ENCODE measurements at places on chromosomes 12 and 14.

DNA sequence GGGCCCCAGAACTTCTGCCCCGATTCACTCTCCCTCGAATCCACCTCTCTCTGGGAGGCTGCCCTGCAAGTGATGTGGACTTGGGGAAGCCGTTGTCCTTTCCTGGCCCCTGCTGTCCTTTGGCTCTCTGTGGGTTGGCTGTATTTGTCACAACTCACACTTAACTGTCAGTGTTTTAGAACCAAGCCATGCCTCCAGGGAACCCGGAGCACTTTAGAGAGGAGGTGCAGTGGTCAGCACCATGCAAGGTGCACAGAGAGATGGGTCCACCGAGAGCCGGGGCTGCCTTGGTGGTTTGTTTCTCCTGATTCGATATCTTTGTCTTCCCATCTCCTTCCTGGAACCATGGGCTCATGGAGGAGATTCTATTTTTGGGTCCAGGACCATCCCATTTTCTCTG, 129.5 kb upstream of the RTL1 start:
- DNase-seq, result no peak

DNA sequence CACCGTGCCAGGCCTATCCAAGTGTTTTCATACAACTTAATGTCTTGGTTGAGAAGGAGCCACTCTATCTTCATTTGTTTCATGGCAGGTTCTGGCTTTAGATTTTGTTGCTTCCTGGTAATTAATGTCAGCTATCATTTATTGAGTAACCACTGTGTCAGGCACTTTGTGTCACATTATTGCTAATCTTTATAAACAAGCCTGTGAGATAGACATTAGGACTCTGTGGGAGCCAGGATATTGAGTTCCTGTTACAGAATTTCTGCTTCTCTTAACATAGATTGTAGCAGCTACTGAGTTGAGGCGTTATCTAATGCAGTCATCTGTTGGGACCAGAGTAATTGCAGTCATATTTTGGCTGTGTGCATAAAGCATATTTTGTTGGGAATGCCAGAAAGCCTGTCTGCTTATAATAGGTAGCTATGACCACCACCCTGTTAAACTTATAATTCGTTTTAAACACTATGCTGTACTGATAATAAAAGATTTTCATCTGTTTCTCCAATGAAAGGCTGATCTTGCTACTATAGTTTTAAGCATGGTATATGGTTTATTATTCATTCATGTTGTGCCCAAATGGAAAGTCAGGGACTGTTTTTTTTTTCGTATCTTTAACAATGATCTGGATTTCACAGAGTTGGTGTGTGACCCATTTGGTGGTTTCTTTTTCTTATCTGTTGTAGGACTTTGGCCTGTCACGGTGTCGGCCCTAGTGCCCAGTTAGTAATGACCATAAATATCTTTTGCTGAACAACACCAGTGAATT, 432.6 kb downstream of the PCNX1 start:
- DNase-seq, result no peak

DNA sequence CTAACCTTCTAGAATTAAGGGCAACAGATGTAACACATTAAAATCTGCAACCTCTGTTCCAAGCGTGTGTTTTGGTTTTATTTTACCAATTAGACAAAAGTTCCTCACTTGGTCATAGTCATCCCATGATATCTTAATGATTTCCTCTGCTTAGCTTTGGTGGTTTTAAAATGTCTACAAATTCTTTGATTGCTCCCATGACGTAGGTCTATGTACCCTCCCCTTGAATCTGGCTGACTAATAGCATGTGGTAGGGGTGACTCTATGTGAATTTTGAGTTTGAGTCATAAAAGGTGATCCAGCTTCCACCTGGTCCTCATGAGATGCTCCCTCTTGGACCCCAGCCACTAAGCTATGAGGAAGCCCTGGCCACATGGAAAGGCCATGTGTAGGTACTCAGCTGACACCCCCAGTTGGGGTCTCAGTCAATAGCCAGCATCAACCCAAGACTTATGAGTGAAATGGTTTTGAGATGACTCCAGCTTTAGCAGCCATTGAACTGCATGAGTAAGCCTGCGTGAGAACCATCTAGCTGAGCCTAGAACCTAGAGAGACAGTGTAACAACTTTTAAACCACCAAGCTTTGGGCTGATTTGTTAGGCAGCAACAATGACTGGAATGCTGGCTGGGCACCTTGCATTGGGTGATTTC, 247.1 kb downstream of the MSRB3 start:
- no peak for DNase-seq

GRCh38 chr12:13148485-13148847, 45.0 kb upstream of the GSG1 start:
- no peak for DNase-seq

DNA sequence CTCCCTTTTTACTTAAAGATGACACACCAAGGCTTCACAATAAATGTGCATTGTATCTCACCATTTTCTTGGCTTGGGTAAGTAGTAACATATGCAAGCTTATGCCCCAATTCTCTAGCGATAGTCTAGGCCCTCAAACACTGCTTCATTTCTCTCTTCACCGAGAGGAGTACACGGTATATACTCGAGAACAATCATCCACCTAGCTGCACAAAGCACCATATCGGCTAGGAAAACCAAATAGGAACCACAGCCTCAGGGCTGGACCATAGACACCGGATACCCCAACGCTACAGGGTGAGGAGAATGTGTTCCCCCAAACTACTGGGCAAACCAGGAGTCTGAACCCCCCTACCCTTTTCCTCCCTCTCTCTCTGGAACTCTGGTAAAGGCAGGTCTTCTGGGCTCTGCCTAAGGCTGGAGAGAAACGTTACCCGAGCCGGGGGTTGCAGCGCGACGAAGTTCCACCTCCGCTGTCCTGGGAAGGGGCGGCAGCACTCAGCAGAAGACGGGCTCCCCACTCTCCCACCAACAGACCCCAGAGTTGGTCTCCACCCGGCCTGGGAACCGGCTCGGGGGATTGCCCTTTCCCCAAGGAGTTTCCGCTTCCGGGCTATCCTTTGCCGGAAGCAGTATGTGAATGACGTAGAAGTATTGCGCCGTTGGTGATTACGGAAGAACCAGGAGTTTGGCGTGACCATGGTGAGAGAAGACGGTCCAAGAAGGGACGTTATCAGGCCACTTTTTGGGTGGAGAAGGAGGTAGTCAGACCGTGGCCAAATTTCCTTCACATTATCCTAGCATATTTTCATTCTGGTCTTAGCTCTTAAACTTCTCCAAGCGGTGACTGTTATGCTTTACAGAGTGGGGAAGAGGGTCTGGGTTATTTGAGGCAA, at the start of the genes AREL1 and FCF1:
Gene AREL1, minus strand, starts transcription at position 582 of the 896 bp plus-strand sequence. CDS start 27,465 bp downstream, outside the sequence.
Gene FCF1, plus strand, starts transcription at position 646 of the 896 bp plus-strand sequence. Its CDS starts 54 bp downstream, at position 700.
- DNase-seq, result peak; percentile 51

DNA sequence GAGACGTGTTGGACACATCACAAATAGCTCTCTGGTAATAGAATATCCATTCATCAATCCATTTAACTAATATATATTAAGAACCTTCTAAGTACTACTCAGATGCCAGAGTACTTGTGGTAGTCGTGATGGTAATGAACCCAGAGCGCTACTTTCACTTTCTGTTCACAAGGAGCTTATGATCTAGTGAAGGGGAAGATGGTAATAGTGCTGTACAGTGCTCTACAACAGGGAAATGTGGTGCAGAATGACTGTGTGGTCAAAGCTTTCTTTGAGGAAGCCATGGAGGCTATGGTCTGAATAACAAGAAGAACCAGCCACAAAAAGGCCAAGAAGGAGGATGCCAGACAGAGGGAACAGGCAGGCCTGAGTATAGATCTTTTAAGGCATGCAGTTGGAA, 212.0 kb downstream of the PTPRO start:
- DNase-seq, result no peak

DNA sequence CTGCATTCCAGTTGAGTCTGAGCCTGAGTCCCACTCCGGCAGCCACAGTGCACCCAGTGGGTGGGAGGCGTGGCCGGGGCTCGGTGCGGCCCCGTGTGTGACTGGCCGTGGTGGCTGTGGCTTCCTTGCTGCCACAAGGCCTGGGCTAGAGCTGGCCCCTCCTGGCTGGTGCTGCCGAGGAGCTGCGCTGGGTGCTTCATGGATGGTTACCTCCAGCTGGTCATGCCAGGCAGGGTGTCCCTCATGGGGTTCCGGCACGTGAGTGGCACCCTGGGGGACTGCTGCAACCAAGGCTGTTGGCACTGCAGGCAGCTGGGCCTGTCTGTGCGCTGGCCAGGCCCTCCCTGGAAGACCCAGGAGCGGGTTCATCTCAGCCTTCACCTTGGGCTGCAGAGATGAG, 62.7 kb downstream of the KIF26A start:
- no peak for DNase-seq

DNA sequence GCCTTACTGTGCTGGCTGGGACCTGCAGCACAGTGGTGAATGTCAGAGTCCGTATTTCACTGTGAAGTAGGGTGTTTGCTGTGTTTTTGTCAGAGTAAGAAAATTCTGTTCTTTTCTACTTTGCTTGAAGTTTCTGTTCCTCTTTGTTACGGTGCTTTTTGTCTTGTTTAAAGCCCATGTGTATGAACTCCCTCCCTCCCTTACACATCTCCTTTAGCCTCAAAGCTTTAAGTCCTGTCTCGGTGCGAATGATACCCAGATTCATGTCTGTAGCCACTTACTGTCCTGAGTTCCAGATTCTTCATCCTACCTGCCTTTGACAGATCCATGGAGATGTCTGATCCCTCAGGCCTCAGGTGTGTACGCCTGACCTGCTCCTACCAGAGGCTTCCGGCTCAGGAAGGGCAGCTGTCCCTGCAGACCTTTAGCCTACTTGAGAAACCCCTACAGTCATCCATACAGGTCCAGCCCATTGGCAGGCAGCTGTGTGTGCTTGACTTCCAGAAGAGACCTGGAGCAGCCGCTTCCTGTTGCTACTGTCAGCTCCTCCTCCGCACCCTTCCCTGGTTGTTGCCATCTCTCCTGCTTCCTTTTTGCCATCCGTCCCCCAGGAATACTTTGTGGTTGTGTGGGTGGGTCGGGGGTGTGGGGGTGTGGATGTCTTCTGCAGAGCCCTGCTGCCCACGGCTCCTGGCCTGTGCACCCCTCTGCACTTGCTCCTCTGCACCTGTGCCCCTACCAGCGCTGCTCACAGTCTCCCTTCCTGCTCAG, 72.9 kb downstream of the DDX51 start:
- DNase-seq, result no peak

DNA sequence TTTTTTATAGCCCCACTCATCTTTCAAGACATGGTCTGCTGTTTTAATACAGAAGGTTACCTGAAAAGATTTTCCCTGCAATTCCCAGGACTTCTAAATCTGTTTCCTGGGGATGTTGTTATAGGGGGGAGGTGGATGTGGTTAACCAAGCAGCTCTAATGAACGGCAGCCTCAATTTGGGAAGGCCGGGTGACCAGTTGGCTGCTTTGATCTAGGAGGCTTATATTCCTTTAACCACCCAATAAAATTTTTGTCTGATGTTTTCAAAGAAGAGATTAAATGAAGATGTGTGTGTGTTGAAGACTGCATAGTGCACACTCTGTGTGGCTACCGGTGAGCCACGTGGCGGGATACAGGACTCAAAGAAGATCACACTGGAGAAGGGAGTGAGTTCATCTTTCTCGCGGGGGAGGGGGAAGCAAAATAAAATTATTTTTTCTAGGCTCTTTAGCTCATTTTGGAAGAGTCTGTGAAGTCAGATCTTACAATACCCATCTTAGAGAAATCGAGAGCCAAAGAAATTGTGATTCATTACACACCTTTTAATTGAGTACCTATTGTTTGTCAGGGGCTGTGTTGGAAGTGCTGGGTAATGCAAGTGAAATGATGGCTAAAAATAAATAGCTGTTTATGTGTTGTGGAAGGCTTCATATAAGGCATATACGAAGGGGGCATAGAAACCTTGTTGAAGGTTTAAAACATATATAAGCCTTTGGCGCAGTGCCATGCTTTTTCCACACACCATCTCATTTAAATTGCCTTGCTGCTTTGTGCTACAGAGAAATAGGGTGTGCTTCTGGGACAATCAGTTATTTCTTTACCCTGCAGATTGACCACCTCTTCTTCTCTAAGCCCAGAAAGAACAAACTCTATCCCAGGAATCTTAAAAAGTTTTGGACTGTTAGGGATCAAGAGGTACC, 18.5 kb downstream of the ELK3 start:
- no peak for DNase-seq
